Stimulated activated CD4-positive, alpha-beta T cell treated with anti-CD3 and anti-CD28 coated beads, Interleukin-4, amount 100 ng/mL, for 24 hours (primary cell): ENCODE measurements at places on chromosomes 13 and 19.

DNA sequence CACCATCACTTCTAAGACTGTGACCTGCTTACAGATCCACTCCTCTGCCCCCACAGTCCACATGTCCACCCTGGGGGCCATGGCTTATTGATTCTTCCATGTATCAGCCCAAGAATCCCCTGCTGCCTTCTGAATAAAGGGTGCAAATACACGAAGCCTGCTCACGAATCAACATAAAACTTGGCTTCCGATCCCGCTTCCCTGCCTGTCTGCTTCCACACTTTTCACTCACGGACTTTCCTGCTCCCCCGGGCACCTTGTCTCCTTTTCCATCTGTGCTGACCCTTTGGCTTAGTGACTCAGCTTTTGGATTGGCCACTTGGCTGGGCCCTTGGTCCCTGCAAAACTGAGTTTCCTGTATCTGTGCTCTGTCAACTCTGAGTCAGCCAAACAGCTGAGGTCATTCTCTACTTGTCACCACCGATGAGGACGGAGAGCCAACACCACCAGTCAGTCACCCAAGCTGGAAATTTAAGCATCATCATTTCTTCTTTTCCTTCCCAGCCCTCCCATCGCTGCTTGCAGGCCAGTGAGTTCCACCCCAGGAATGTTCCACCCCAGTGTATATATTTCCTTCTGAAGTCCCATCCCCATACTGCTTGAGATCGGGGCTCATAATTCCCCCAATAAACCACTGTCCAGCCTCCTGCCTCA, 11.4 kb upstream of the USP12 start:
- DNase-seq, result no peak

DNA sequence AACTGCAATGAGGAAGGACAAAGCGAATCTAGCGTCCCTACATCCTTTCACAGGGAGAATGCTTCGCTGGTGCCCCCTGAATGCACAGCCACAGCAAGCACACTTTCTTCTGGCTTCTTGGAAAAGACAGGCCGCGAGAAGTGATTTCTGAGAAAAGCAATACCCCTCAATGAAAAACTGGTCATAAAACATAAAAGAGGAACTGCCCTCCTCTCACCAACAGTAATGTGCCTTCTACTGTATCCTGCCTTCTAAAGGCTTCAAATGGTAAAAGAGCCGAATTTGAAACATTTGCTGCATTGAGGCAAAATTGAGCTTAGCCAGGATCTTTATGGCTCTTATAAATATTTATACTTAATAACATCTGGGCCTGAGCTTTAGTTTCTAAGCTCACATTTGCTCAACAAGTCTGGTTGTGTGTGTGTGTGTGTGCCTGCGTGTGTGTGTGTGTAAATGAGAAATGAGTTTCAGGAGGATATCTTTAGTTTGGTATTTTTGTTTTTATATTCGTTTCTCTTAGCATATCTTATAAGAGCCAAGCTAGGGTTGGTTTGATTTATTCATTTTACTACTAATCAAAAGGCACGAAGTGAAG, 246.1 kb upstream of the MAB21L1 start:
- DNase-seq, result no peak

- DNase-seq, result peak; percentile 40
Observed at GRCh38 chr19:51607077-51607476, 23.1 kb downstream of the SIGLEC5 start.

DNA sequence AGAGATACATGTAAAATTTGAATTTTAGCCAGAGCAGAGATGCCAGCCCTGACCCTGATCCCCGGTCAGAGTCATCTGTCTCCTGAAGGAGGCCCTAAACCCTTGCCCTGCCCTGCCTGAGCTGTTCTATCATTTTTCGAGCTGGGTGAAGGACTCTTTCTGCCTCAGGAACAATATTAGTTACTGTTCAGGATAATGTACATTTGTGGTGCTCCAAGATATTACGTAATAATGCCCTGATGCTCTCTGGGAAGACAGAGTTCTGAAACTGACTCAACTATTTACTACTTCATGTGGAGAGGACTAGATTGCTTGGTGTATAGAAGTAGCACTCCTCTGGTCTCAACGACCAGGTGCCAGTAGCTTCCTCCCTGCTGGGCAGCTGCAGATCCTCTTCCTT, 37.9 kb upstream of the UBL3 start:
- no peak for DNase-seq

DNA sequence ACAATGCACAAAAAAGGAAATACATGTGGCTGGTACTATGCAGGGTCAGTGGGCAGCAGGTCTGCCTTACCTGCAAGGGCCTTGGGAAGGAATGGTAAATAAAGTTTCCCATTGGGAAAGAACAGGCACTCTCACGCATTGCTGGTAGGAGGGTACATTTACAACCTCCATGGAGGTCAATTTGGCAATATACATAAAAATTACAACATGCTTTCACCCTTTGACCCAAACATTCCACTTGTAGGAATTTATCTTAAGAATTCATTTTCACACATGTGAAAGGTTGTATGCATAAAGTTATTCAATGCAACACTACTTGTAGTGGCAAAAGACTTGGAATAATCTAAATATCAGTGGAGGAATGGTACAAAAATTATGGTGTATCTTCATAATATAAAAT, 216.4 kb downstream of the DLEU7 start:
- no peak for DNase-seq
